Upper lobe of left lung (tissue), 6 donors: ENCODE measurements at places on chromosomes 7 and 10.
A peak's percentile ranks its signal among the peaks of the same experiment; 100 is the strongest.

- DNase-seq: no peak
Measured at GRCh38 chr7:114943953-114944744, 22.3 kb downstream of the MDFIC start.

GRCh38 chr7:16026253-16027020 lies 340.0 kb upstream of the MEOX2 start:
- no peak for DNase-seq

DNA sequence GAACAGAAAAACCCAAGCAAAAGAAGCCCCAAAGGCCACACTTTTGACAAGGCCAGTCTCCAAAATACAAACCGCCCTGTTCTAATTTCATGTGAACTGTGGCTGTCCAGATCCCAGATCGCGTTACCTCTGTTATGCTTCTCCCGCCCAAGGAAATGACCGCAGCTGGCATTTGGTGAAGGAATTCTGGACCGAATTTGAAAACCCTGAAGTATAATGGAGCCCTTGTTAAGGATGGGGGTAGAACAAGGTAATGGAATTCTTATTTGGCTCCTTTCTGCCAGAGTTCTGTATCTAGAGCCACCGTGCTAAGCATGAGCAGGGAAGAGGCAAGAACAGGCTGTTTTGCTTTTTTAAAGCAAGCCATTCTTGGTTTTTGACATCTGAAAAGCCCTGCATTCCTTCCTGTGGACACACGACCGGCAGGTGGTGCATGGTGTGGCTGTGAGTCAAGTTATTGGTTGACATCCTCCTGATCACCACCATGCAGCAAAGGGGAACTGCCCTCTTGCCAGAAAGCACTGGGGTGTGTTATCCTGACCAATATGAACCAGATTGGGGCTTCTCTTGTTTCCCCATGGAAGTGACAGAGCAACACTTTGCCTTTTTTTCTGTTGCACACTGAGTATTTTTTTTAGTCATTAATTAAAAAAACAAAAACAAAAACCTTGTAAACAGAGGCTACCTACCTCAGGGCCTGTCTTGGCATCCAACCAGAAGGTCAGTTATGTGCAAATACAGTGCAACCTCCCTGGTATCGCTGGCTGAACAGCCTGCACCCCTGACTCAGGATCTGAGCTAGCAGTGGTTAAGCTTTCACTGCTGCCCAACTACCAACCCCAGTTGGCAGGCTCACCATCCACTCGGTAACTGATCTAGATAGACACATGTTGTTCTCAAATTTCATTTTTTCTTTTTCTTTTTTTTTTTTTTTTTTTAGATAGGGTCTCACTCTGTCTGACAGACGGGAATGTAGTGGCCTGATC lies 14.2 kb downstream of the UCMA start:
- no peak for DNase-seq

DNA sequence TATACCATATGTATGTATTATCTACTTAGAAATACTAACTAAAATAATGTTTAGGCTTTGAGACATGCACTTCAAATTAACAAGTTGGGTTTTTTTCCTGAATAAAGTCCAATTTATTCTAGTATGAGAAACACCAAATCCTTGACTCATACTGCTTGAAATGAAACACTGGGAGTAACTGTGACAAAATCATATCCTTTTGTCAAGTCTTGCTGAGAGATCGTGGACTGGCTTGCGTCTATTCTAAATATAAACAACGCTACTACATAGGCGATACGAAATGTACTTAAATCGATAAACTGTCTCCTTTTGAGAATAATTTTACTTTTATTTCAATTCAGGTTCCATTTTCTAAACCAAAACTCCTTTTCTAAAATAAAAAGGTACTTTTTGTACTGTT lies 16.3 kb downstream of the SMURF1 start:
- no peak for DNase-seq

GRCh38 chr10:128263891-128264688 lies 137.9 kb upstream of the MKI67 start:
- peak; percentile 49 for DNase-seq

- DNase-seq: peak; percentile 8
Measured at GRCh38 chr7:101562531-101563197, 66.4 kb downstream of the MYL10 start.

- DNase-seq: no peak
Measured at GRCh38 chr10:126321440-126321839, 66.8 kb downstream of the ADAM12 start.

GRCh38 chr7:157707983-157708918 lies 371.4 kb downstream of the DNAJB6 start:
- peak; percentile 18 for DNase-seq

GRCh38 chr10:110392868-110393740 lies 88.4 kb upstream of the SMNDC1 start:
- peak; percentile 38 for DNase-seq

DNA sequence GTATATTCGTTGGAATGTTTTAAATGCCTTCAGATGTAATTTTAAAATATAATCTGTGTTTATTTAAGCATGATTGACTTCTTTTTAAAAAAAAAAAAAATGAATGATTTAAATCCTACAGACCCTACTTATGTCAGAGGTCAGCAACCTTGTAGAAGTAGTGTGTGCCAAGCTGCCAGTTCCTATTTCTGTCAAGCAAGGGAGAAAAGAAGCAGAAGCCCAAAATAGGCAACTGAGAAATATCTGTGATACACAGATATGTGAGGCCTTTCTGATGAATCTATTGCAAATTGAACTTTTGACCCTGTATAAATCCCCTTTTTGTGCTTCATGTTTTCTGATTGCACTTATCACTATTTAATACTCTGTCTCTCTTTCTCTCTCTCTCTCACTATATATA lies 199.5 kb downstream of the LRRN3 start:
- no peak for DNase-seq

GRCh38 chr10:119248184-119248583 lies 40.8 kb downstream of the GRK5 start:
- no peak for DNase-seq

GRCh38 chr10:86357041-86357440 lies 9.6 kb downstream of the GRID1 start:
- no peak for DNase-seq

- DNase-seq: no peak
Measured at GRCh38 chr7:119271147-119271779, 1001.7 kb upstream of the KCND2 start.

- DNase-seq: no peak
Measured at GRCh38 chr7:7696458-7697119, 21.8 kb downstream of the RPA3 start.

- no peak for DNase-seq
Measured at GRCh38 chr7:106041140-106041717, 70.9 kb downstream of the SYPL1 start.

GRCh38 chr10:77844177-77844576 lies 82.4 kb downstream of the DLG5 start:
- no peak for DNase-seq

- no peak for DNase-seq
Measured at GRCh38 chr10:114483575-114483974, 79.3 kb upstream of the AFAP1L2 start.

DNA sequence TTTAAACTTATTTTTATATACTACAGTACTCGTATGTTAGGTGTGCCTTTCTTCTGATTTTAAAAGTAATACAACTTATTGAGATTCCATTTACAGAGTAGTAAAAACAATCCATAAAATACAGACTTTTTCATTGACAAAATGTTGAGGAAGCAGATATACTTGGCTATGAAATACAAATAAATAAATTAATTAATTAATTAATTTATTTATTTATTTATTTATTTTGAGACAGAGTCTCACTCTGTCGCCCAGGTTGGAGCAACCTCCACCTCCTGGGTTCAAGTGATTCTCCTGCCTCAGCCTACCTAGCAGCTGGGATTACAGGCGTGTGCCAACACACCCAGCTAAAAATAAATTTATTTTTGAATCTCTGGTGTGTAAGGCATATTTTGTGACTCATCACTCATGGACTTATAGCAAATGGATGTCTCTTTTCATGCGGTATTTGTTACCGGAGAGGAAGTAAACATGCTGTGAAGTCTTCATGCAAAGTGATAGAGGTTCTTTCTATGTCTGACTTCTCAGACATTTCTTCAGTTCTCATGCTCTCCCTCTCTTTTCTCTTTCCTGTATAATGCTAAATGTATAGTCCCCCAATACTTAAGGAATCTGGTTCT lies 20.2 kb upstream of the SRPK2 start:
- no peak for DNase-seq

- no peak for DNase-seq
Measured at GRCh38 chr7:108244110-108244509, 113.9 kb upstream of the LAMB4 start.

DNA sequence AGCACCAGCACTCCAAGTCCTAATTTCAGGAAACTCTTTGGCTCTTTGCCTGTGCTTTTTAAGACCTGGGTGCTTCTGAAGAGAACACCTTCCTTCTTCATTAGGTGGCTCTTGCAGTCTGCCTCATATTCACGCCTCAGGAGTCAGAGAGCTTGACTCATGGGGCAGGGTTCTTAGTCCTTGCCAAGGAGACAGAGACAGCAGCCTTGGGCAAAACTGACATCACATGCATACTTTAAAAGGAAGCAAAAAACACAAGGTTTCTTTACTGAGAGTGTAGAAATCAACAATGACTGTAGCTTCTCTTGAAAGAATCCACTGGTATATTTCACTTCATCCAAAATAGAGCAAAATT lies 780.6 kb downstream of the INHBA start:
- no peak for DNase-seq

GRCh38 chr7:22452142-22452959 lies 47.6 kb downstream of the STEAP1B start:
- DNase-seq: no peak

GRCh38 chr10:63759335-63759734 lies 238.1 kb downstream of the REEP3 start:
- no peak for DNase-seq

GRCh38 chr7:98165827-98166667 lies 45.2 kb upstream of the BHLHA15 start:
- DNase-seq: peak; percentile 68

- DNase-seq: peak; percentile 8
Measured at GRCh38 chr10:25083546-25084111, 67.2 kb downstream of the THNSL1 start.

GRCh38 chr10:61142987-61143386 lies 199.0 kb upstream of the RHOBTB1 start:
- no peak for DNase-seq

- no peak for DNase-seq
Measured at GRCh38 chr7:46810986-46811385, 770.9 kb downstream of the TNS3 start.

GRCh38 chr10:123164319-123164718 lies 10.1 kb downstream of the BUB3 start:
- no peak for DNase-seq
